Right renal pelvis (tissue), 4 donors: ENCODE measurements at places on chromosomes 7 and 10.
A peak's percentile ranks its signal among the peaks of the same experiment; 100 is the strongest.

DNA sequence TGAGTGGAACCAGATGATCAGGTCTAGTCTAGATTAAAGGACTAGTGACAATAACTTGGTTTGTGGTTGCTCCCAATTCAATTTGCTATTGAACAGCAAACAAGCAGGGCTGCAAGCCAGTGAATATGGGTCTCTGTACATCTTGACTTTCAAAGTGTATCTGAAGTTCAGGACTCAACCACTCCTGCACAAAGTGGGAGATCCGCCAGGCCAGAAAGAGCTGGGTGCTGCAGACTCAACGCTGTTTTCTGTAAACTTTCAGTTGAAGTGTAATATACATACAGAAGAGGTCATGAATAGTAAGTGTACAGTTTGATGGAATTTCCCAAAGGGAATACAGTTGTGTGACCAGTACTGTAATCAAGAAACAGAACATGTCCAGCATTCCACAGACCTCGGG lies 416.6 kb downstream of the RPS24 start:
- DNase-seq = no peak

DNA sequence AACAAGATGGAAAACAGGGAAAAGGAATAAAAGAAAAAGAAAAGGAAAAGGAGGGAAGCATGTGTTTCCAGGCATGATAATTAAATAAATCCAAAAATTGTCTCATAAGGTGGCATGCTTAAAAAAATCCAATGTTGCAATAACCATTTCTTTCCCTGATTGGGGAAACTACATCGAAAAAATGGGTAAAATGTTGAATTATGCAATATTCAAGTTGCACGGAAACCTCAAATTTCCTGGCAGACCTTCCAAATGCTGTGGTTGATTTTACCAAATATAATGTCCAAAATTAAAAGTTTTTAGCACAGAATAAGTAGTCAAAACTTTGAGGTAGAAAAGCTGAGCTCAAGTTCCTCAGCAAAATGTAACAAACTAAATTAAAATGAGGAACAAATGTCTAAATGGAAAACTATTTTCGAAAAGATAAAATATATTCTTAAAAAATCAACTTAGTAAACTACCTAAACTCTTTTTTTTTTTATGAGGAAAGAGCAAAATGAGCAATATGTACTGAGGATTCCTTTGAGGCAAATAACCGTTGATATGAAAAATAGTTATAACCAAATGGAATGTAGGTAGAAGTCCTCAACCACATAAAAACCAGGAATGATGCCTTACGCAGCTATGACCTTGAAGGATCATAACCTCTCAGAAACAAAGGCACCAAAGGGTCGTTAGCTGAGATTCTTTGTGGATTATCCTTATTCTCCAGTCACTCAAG lies 52.6 kb downstream of the MACC1 start:
- no peak for DNase-seq

GRCh38 chr7:30224511-30225062 lies 59.8 kb upstream of the ZNRF2 start:
- no peak for DNase-seq

DNA sequence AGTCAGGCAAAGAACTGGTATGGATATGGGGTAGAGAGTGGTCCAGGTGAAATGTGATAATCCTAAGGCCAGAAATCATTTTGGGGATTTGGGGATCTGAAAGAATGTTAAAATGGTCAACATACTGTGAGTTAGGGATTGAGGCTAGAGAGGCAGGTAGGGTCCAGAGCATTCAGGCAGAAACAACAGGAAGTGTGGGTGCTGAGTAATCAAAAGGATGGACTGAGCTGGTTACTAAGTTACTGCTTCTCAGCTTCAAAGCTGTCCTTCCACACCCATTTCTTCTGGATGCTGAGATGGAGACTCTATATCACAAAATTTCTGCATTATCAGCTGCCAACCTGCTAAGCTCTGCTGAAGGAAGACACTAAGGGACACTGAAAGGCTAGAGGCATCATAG lies 30.6 kb upstream of the PRKCQ start:
- DNase-seq = no peak

- DNase-seq = no peak
These were observed 101.8 kb upstream of the STRIP2 start for GRCh38 chr7:129332254-129333035.

GRCh38 chr10:73113551-73113950 lies 3.3 kb downstream of the NUDT13 start:
- no peak for DNase-seq

- DNase-seq = no peak
These were observed 325.8 kb upstream of the MGMT start for GRCh38 chr10:129140921-129141885.

DNA sequence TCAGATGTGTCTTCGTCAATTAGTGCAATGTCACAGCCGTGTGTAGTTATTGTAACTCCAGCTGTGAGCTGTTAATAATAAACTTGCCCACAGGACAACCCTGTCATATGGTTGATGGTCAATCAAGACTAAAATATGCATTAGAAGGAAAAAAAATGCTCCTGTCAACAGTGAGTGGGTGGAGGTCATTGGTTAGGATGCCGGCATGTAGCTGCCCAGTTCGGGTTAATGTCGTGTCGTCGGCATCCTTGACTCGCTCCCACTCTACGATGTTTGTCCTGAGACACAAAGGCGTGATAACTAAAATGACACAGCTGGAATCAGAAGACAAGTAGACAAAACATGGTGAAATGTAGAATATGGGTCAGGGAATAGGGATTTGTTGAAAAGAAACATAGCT lies 442.8 kb upstream of the NPVF start:
- no peak for DNase-seq

- DNase-seq = peak; percentile 60
These were observed 33.8 kb upstream of the RBM20 start for GRCh38 chr10:110610308-110610774.

- no peak for DNase-seq
These were observed 38.7 kb upstream of the EEPD1 start for GRCh38 chr7:36114355-36114754.

DNA sequence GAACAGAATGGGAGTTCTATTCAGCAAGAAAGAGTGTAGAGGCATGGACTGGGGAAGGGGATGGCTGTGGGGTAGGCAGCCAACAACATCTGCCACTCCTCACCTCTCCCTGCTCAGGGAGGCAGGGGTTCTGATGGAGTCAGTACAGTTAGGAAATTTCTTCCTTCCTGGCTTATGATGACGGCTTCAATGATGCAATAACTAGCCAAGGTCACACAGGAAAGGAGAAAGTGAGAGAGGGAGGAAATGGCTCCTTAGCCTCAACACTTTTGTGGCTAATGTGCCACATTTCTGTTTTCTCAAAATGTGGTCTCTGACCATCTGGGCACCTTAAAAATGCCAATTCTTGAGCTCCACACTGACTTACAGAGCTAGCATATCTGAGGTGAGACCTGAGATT lies 79.3 kb upstream of the PDZD8 start:
- DNase-seq = no peak

DNA sequence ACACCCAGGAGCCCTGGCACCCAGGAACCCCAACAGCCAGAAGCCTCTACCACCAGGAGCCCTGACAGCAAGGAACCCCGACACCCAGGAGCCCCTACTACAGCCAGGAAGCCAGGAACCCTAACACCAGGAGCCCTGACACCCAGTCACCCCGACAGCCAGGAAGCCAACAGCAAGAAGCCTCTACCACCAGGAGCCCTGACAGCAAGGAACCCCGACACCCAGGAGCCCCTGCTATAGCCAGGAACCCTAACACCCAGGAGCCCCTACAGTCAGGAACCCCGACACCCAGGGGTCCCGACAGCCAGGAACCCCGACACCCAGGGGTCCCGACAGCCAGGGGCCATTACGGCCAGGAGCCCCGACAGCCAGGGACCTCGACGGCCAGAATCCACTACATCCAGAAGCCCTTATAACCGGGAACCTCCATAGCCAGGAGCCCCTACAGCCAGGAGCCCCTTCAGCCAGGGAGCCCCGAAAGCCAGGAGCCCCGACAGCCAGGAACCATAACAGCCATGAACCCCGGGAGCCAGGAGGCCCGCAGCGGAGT lies 440 bp upstream of the GLRX3 start:
- no peak for DNase-seq

DNA sequence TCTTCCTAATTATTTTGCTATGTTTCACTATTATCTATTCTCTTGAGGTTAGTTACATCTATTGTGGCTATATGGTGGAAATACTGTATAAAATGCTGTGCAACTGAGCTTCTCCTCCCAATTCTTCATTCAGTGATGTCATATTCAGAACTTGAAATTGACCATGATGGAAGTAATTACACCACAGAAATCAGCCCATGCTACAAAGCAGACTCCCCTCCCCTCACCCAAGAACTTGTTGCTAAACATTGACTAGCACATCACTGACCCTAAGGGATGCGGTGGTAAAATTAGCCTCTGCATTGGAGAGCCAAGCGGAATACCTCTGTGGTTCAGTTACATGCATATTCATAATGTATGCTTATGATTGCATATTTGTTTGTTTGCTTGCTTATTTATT lies 8.8 kb downstream of the CALD1 start:
- DNase-seq = no peak
